Mucosa of gallbladder (tissue), 1 donor: ENCODE measurements at places on chromosomes 4 and X. TPM values are rescaled to one million over a fixed set of nuclear protein-coding genes. Genes with fewer than 3 reads are reported as not detected.

Gene SPANXA2
- total RNA-seq, result not detected

Gene MAPK10
- total RNA-seq, result 45.0 TPM

Gene CFP
- total RNA-seq, result 2.4 TPM

Gene GPR119
- not detected for total RNA-seq

Gene FGFRL1
- 28.2 TPM for total RNA-seq

DNA sequence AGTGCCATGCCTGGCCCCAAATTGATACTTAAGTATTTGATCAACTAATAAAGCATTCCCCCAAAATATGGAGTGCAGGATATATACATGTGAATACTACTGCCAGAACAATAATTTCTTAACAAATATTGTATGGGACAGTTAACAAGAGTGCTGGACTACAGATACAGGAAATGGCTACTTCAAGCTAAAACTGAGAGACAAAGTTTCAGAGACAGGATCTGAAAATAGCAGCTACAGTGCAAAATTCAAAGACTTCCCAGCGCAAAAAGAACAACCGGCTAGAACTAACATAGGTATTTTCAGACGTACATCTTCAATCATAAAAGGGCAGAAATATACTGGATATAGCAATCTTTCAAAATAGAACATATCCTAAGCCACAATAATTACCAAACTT, 6.3 kb downstream of the ATRX start:
- no peak for DNase-seq

Gene TRIML2
- total RNA-seq, result 0.26 TPM

- no peak for DNase-seq
These were observed 808 bp downstream of the THAP6 start for GRCh38 chr4:75514949-75515612.

DNA sequence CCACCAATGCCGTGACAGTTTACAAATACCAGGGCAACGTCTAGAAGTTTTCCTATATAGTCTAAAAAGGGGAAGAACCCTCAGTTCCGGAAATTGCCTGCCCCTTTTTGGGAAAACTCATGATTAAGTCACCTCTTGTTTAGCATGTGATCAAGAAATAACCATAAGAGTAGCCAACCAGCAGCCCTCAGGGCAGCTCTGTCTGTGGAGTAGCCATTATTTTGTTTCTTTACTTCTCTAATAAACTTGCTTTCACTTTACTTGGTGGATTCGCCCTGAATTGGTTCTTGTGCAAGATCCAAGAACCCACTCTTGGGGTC, 20.0 kb upstream of the HOPX start:
- no peak for DNase-seq

Gene AFP
- total RNA-seq, result 2.4 TPM

- no peak for DNase-seq
These were observed 47.1 kb downstream of the MTHFD2L start for GRCh38 chr4:74205046-74205445.

DNA sequence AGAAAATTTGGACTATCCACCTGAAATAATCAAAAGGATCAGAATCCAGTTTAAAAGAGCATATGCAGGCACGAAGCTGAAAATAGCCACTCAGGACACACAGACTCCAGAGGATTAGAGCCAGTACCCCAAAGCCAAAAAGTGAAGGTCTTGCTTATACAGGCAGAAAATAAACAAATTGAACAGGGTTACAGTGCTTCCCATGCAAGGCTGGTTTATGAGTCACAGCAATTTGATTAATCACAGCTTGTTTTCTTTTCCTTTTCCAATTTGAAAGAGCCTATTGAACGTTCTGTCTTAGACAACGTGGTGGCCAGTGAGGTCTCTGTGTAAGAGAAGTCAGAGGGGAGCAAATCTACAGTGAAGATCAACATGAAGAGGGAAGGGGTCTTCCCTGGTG, 10.2 kb downstream of the HGFAC start:
- DNase-seq, result no peak

Gene ATP11C
- 9.3 TPM for total RNA-seq

DNA sequence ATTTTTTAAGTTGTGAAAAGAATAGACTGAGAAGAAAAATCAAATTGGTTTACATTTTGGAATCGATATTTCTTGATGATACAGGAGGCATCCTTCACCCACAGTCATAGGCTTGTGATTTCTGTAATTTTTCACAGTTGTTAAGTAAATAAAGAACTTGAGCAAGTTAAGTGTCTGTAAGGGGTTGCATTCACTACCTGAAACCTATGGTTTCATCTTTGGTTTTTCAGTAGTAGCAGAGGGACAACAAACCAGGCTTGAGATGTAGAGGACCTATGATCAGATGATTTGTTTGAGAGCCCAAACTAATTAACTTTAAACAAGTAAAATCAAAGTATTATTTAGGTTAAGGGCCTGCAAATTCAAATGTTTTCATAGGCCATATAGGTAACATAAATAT, 175.6 kb downstream of the KLHL4 start:
- no peak for DNase-seq

DNA sequence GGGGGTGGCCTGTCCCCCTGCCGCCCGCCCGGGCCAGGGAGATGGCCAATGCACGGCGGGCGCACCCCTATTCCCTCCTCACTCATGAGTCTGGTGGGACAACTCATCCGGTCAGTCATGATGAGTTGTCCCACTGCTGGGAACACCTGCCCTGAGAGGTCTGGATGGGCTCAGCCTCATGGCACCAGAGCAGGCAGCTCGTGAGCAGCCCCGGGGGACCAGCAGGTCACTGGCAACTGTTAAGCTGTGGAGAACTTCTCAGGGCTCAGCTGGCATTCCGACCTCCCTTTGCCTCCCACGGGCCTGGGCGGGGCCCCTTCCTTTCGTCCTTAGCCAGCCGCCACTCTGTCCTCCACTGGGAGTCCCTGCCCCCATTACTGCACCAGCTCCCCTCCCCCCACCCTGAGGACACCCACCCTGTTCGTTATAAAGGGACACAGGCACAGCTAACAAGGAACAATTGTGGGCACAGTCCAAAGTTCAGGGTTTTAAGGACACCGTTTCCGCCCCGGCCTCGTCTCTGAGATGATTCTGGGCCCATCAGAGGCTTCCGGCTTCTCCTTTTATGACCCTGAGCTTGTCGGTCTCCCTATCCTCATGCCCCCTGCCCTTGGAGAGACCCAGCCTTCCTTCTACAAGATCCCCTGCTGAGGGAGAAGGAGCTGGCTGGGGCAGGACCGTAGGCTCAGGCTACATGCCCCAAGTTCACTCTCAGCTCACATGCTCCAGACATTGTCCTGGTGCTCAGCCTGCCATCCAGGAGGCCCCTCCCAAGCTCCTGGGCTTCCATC, 14.6 kb upstream of the KIAA0232 start:
- no peak for DNase-seq
